ENCODE measurements at places on chromosomes 16 and 17.

DNA sequence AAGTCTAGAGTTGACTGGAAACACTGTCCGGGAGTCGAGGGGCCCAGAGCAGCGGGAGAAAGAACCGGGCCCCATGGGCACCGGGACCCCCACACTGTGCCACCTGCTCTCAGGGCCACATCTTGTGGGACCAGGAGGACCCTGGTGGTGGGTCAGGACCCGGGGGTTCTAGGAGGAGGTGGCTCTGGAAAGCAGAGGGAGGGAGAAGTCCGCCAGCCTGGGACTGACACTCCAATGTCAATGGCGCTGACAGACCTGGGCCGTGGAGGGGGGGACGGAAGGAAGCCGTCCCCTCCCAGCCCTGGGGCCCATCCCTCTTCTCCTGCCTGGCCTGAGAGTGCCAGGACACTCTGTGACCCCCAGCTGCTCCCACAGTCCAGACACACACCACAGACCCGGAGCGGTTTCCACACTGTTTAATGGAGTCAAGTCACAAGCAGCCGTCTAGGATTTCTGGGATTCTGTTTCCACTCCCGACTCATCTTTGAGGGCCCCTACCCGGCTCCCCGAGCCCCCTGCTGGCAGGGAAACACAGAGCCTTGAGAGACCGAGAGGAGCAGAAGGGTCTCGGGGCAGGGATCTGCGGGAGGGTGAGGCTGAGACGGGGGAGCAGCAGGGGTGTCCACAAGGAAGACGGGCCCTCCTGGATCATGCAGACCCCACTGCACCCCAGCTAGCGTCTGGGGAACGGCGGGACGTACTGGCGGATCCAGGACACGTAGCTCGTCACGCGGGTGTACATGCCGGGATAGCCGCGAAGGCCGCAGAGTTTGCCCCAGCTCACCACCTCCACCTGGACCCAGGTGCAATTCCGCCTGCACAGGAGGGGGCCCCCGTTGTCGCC lies 23.5 kb upstream of the UBE2I start:
- DNase-seq = no peak

- DNase-seq = no peak
These were observed 201.7 kb downstream of the NPIPB11 start for GRCh38 chr16:29204806-29205135.

GRCh38 chr17:3911271-3912053 lies 4.8 kb downstream of the P2RX1 start:
- peak; percentile 46 for DNase-seq

DNA sequence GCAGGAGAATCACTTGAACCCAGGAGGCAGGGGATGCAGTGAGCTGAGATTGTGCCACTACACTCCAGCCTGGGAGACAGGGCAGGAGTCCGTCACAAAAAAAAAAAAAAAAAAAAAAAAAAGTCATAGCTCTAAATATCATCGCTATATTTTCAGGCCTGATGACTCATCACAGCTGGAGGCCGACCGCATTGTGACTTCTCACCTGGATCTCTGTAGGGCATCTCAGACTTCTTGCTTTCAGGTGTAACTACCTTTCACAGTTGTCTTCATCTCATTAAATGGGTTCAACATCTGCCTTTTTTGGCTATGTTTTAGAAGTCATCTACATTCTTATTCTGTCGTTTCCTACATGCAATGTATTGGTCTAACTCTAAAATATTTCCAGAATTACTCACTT lies 353.1 kb upstream of the MON1B start:
- DNase-seq = no peak
